NCI-H510A (cell line): ENCODE measurements at places on chromosomes 7 and 10.

GRCh38 chr7:36686499-36686898 lies 37.8 kb downstream of the AOAH start:
- no peak for DNase-seq

GRCh38 chr7:135672560-135673359 lies 10.4 kb downstream of the STMP1 start:
- no peak for DNase-seq

- no peak for DNase-seq
Measured at GRCh38 chr10:25573316-25573715, 360.7 kb upstream of the MYO3A start.

DNA sequence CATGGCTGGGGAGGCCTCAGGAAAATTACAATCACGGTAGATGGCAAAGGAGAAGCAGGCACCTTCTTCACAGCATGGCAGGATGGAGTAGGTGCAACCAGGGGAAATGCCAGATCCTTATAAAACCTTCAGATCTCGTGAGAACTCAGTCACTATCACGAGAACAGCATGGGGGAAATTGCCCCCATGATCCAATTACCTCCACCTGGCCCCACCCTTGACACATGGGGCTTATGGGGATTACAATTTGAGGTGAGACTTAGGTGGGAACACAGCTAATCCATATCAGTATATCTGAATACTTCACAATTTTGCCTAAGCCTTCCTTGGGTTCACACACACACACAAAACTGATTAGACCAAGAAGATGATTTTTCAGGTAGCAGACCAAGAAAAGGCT lies 145.1 kb upstream of the COL1A2 start:
- DNase-seq, result no peak
